ENCODE measurements at places on chromosomes 12 and 14.

DNA sequence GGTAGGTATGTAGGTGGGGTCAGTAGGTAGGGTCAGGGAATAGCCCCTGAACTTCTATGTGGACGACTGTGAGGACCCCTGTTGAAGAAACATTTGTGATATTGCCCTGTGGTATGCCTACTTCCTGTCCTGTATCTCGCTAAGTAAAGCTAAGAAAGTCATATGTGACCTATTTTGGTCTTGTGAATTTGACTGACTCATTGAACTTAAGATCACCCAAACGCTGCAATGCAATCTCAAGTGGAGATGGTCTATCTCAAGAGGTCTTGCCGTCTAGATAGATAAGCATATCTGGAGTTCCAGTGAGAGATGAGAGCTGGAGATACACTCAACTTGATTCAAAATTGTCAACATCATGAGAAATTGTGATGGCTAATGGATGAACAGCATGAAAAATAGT, 73.8 kb downstream of the TRAFD1 start:
- no peak for DNase-seq

GRCh38 chr12:132765361-132765760, 3.7 kb upstream of the ANKLE2 start:
- no peak for DNase-seq

- DNase-seq = no peak
Measured at GRCh38 chr14:32074887-32075572, 2.1 kb upstream of the ARHGAP5 start.

- no peak for DNase-seq
Measured at GRCh38 chr12:92216092-92216491, 70.4 kb upstream of the BTG1 start.
